ENCODE measurements at places on chromosomes 12 and 14. TPM values are rescaled to one million over a fixed set of nuclear protein-coding genes. Genes with fewer than 3 reads are reported as not detected.

GRCh38 chr14:49593016-49593415 lies 5.7 kb upstream of the LRR1 start:
- no peak for DNase-seq

GRCh38 chr12:109915171-109916040 lies 15.3 kb downstream of the TCHP start:
- no peak for DNase-seq

The APOLD1 gene
- total RNA-seq = 5.5 TPM

The AJUBA gene
- total RNA-seq = 0.70 TPM

The KLHL33 gene
- 0.13 TPM for total RNA-seq
